Cerebellum (tissue), 4 donors: ENCODE measurements at places on chromosomes 2 and 18. TPM values are rescaled to one million over a fixed set of nuclear protein-coding genes. Genes with fewer than 3 reads are reported as not detected.

Gene SOX11
- total RNA-seq: 146 TPM

Gene SMAD2
- total RNA-seq: 65.2 TPM

DNA sequence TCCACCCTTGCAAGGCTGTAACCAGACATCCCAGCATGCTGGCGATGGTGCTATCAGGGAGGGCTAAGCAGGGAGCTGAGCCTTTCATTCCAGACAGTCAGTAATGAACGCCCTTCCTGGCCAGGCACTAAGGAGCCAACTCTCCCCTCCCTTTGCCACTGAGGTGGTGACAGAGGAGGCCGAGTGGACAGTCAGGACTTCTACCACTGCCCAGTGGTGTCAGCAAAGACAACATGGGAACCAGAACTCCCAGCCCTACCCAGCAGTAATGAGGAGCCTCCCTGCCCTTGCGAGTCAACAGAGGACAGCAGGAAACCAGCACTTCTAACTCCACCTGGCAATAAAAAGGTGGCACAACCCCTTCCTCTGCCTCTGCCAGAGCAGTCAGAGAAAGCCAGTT lies 68.6 kb downstream of the ZAP70 start:
- peak; percentile 10 for DNase-seq

- DNase-seq: no peak
Measured at GRCh38 chr2:64153811-64154210, 9.6 kb upstream of the PELI1 start.

DNA sequence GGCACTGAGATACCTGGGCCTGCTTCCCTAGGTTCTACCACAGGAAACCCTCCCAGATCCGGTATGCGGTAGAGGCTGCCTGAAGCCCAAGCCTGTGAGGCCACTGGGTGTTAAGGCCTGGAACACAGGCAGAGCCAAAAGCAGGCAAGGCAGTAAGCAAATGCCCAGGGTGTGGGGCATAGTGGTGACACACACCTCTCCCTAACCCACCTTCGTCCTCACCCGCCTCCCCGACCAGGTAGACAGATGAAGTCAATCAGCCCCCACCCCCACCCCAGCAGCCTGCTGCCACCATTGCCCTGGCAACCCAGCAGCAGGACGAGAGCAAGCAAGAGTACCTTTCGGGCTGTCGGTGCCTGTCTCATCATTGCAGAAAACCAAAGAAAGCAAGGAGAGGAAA lies 6.1 kb downstream of the DCTN1 start:
- peak; percentile 43 for DNase-seq
